NCI-H1092 (cell line): ENCODE measurements at places on chromosomes 2 and 18.

DNA sequence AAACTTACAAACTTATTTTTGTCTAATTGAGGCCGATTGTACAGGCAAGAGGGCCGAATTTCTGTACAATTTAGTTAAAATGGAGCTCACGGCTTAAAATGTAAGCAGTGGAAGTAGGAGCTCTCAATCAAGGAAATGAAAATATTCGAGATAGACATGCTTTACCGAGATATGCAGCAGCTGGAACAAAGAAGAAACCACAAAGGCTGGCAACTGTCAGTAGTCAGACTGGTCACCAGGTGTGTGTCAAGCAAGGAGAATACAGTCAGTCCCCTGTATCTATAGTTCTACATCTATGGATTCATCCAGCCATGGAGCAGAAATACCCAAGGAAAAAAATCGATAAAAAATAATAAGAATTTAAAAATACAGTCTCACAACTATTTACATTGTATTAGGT lies 122.6 kb downstream of the WDSUB1 start:
- DNase-seq, result no peak

GRCh38 chr2:27250652-27251379 lies 12.0 kb downstream of the SLC30A3 start:
- no peak for DNase-seq

DNA sequence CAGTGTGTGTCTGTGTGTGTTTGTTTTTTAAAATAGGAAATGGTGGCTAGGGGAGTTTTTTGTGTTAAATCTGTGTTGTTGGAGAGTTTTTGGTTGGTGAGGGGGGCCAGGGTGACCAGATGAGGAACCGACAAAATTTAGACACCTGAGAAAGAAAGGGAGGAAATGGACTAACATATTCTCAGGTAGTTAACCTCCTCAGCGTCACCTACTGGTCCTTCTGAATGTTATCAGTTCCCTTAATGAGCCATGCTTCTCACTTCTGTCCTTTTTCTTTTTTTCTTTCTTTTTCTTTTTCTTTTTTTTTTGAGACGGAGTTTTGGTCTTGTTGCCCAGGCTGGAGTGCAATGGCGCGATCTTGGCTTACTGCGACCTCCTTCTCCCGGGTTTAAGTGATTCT lies 107.0 kb downstream of the FMNL2 start:
- DNase-seq, result no peak

- DNase-seq, result no peak
Observed at GRCh38 chr2:239268082-239268481, 132.7 kb downstream of the HDAC4 start.

DNA sequence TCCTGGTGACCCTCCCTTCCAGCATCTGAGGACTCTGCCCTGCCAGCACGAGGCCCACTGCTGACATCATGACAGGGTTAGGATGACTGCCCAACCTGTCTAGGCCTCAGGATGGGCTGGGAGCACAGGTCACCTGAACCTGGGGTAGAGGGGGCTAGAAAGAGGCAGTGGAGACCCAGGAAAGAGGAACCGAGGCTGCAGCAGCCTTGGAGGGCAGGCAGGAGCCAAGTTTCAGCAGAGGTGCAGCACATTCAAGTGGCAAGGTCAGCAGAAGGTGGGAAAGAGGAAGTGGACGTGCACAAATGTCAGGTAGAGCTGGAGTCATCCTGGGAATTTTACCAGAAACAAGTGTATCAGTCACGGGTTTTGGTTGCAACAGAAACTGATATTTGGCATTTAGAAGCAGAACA lies 13.6 kb upstream of the RAB10 start:
- DNase-seq, result no peak

DNA sequence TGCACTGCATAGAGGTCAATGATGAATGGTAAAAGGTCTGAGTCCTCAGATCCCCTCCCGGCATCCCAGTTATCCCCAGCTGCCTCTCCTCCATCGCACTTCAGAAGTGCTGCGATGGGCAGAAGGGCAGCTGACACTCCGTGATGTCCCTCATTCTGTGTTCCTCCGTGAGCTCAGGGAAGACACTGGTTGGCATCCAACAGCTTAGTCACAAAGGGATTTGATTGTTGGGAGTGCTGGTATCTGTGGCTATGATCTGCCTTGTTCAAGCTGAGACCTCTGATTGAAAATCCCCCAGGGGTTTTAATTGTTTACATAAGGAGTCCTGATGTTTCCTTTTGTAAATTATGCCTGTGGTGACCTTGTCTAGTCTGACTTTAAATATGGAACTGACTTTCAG lies 19.0 kb upstream of the SAG start:
- no peak for DNase-seq

DNA sequence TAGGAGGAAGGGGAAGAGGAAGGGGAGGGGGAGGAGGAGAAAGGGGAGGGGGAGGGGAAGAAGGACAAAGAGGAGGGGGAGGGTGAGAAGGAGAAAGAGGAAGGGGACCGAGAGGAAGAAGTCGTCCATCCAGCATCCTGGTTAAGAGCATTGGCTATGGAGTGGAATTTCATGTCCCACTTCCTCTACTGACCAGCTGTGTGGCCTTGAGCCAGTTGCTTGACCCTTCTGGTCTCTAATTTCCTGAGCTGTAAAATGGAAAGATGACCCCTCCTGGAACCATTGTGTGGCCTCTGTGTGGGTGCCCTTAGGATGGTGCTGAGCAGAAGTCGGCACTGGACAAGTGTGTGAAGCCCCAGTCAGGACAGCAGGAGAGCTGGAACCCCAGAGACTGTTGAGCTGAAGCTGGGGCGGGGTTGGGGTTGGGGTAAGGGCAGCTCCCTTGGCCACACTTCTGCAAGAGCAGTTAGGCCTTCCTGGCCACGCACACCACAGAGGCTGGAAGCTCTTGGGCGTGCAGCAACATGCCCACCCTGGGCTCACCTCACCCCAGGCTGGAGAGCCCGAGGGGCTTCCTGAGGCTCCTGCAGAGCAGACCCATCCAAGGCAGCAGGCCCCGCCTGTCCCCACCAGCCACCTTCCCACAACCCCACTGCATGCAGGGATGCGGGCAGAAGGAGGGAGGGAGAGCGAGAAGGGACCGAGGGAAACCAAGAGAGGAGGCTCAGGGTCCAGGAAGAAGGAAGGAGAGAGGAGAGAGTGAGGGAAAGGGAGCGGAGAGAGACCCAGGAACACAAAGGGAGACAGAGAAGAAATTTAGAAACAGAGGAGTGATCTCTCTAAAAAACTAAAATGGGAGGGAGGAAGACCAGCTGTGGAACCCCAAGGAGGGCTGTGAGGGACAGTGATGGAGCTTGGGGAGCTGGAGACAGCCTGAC lies 16.2 kb downstream of the ADRA2B start:
- DNase-seq, result no peak

DNA sequence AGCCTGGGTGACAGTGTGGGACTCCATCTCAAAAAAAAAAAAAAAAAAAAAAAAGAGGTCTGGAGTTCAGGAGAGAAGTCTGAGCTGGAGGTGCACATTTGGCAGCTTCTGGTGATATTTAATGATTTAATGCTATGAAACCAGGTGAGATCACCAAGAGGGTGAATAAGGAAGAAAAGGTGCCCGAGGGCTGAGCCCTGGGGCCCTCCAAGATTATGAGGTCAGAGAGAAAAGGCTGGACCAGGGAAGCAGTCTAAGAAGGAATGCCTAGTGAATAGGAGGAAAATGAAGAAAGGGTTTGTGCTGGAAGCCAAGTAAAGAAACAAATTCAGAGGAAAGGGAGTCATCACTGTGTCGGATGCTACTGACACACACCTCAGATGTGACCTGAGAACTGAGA lies 88.0 kb upstream of the PELI1 start:
- no peak for DNase-seq

DNA sequence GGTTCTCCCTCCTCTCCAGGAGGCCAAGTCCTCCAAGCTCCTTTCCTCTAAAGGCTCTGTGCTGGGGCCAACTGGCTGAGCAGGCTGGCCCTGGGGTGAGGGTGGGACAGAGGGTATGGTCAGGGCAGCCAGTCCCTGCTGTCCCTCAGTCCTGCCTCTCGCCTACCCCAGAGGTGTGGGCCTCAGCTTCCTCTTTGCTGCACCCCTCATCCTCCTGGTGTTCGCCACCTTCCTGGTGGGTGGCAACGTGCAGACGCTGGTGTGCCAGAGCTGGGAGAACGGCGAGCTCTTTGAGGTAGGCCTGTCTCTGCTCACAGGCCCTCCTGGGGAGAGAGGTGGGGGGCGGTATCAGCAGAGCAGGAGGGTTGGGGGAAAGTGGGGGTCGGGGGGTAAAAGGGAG lies 6.8 kb downstream of the PROM2 start:
- no peak for DNase-seq
